ENCODE measurements at places on chromosomes 16 and 17.

GRCh38 chr17:73360961-73361761 is 49.4 kb upstream of the CDC42EP4 start:
- no peaks in the 10 kb centered on the region for H3K36me3 ChIP-seq
- no peak overlapping the region for H3K27ac ChIP-seq
- no peak for DNase-seq

DNA sequence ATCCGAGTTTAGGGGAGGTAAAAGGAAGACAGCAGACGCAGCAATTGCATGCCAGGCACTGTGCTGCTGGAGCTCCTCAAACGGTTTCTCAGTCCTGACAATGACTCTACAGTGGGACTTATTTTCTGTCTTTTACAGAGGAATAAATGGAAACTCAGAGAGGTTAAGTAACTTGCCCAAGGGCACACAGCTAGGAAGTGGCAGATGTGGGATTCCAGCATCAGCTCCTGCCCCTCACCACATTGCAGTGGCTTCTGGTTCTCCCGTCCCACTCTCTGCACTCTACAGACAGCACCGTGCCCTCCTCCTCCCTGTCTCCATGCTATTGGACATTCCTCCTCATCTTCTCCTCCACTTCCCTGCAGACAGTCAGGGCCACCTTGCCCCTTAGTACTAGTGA is 74.2 kb upstream of the KSR1 start:
- no peaks in the 10 kb centered on the region for H3K36me3 ChIP-seq
- H3K27me3 ChIP-seq = peaks cover 15% of the 10 kb centered on the region
- no peak overlapping the region for H3K27ac ChIP-seq
- H3K4me3 ChIP-seq = no peak overlapping the region
- H3K4me1 ChIP-seq = peaks cover 1% of the 10 kb centered on the region

DNA sequence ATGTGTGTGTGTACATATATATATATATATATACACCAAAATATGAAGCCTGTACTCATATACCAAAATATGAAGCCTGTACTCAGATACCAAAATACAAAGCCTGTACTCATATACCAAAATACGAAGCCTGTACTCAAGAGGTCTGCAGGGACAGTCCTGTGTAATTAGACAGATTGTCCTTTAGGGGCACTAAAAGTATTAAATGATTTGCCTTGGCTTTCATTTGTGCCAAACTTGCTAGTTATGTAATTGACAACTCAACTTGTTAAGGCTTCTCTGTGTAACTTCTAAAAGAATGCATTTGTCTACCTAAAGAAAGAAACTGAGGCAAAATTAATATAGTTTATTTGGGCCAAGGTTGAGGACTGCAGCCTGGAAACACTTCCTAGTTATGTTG is 30.8 kb upstream of the DHX40 start:
- H3K27ac ChIP-seq = no peak overlapping the region
- H3K36me3 ChIP-seq = no peaks in the 10 kb centered on the region
- H3K4me3 ChIP-seq = no peak overlapping the region
- H3K4me1 ChIP-seq = no peaks in the 10 kb centered on the region
- DNase-seq = no peak

- H3K27me3 ChIP-seq = no peaks in the 10 kb centered on the region
- H3K36me3 ChIP-seq = peaks cover 42% of the 10 kb centered on the region
- H3K4me1 ChIP-seq = peaks cover 10% of the 10 kb centered on the region
- no peak for DNase-seq
- H3K4me3 ChIP-seq = no peak overlapping the region
These were observed 27.1 kb downstream of the OGFOD1 start for GRCh38 chr16:56478281-56479049.

GRCh38 chr16:59021751-59022150 is 287.6 kb upstream of the GOT2 start:
- no peak for DNase-seq
- H3K27me3 ChIP-seq = no peaks in the 10 kb centered on the region
- H3K4me1 ChIP-seq = no peaks in the 10 kb centered on the region
- H3K36me3 ChIP-seq = no peaks in the 10 kb centered on the region

DNA sequence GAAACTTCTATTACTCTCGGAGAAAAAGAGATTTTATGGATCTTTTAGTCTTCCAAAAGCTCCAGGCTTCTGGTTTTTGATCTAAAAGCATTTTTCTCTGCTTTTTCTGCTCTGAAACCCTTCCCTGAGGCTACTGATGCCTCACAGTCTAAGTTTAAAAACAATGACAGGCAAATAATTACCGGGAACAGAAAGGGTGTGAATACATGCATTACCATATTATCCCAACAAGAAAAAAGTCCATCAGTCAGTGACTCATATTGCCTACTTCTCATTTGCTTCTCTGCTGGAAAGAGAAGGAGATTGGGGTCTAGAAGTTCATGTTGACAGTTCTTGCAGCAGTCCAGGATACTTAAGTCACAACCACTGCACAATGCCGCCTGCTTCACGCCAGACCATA is 482.9 kb upstream of the C16orf82 start:
- H3K4me1 ChIP-seq = no peaks in the 10 kb centered on the region
- peaks cover 35% of the 10 kb centered on the region for H3K27me3 ChIP-seq
- H3K27ac ChIP-seq = no peak overlapping the region

DNA sequence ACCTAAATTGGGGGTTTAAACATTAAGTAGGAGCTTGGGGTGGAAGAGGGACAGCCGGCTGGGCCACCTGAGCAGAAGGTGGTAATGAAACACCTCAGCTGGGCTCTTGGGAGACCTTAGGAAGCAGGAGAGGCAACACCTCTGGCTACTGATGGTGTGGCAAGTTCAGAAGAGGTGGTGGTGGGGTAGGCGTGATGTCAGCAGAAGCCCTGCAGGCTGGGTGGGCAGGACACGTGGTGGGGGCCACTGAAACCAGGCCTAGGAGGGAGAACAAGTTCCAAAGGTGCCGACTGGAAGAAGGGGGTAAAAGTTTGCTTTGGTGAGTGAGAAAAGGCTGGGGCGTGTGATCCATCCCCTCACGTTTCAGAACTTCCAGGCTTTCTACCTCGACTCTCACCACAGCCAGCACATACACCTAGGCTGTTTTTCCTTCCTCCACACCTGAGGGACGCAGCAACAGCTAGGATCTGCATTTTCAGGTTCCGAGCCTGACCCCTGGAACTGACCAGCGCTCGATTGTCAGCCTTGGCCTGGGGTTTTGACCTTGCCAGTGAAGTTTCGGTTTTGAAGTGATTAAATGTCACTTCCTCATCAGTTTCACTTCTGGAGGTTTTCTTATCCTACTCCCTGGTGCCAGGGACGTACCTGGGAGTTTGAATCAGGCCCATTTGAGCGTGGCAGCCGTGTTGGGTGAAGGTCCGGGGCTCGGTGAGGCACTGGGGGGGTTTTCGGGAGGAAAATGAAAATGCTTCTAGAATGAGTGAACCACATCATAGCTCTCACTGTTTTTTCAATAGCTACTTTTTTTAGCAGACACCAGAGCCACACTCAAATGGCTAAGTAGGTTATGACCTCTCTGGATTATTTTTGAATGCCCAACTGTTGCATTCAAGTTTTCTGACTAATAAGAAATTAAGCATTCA is 10.0 kb downstream of the SNN start:
- H3K36me3 ChIP-seq = peaks cover 59% of the 10 kb centered on the region
- H3K27me3 ChIP-seq = no peaks in the 10 kb centered on the region
- no peak for DNase-seq
- H3K4me3 ChIP-seq = no peak overlapping the region
- H3K27ac ChIP-seq = peak overlapping the region; percentile 63

Data from activated CD4-positive, alpha-beta memory T cell treated with anti-CD3 and anti-CD28 coated beads, Interleukin-2, amount 10 ng/mL, durations not matched to agents 7 days and 5 days (primary cell).